K562 (cell line): ENCODE measurements at places on chromosomes 2 and 18. TPM values are rescaled to one million over a fixed set of nuclear protein-coding genes. Genes with fewer than 3 reads are reported as not detected.

CD207 gene
- total RNA-seq: not detected in 2 replicates

APOB gene
- total RNA-seq: 0.73 and 1.4 TPM in 2 replicates

ALKAL2 gene
- total RNA-seq: not detected in 2 replicates

PLEKHM3 gene
- 1.0 and 1.3 TPM in 2 replicates for total RNA-seq

TMEM37 gene
- total RNA-seq: 0.44 and 0.49 TPM in 2 replicates

ANKRD30B gene
- total RNA-seq: not detected in 2 replicates

WNT6 gene
- not detected in 2 replicates for total RNA-seq

MOGAT1 gene
- not detected in 2 replicates for total RNA-seq

RASGRP3 gene
- 1.1 and 1.2 TPM in 2 replicates for total RNA-seq

SLC9A2 gene
- total RNA-seq: 1.4 and 1.6 TPM in 2 replicates

VWA3B gene
- total RNA-seq: not detected in 2 replicates

PROKR1 gene
- total RNA-seq: 0.18 and 0.22 TPM in 2 replicates

NRBP1 gene
- 36.9 and 41.3 TPM in 2 replicates for total RNA-seq

FZD7 gene
- total RNA-seq: 1.9 and 2.4 TPM in 2 replicates

KDM3A gene
- total RNA-seq: 36.9 and 37.9 TPM in 2 replicates

CYTIP gene
- total RNA-seq: 0.33 and 0.42 TPM in 2 replicates

REG3G gene
- total RNA-seq: 0.22 TPM in 1 of 2 replicates, not detected in the other

VWC2L gene
- total RNA-seq: not detected in 2 replicates

RTP5 gene
- not detected in 2 replicates for total RNA-seq

ALK gene
- not detected in 2 replicates for total RNA-seq

GLI2 gene
- 0.24 TPM in 1 of 2 replicates, not detected in the other for total RNA-seq

CROCC2 gene
- not detected in 2 replicates for total RNA-seq

CCBE1 gene
- total RNA-seq: 0.13 and 0.20 TPM in 2 replicates

EHD3 gene
- 0.11 TPM in 1 of 2 replicates, not detected in the other for total RNA-seq

CIDEA gene
- total RNA-seq: not detected in 2 replicates

PSMG2 gene
- total RNA-seq: 90.2 and 95.6 TPM in 2 replicates

SMC6 gene
- total RNA-seq: 46.6 and 51.5 TPM in 2 replicates

OTOS gene
- total RNA-seq: not detected in 2 replicates

IL36G gene
- total RNA-seq: not detected in 2 replicates

INHA gene
- total RNA-seq: 0.51 and 0.71 TPM in 2 replicates

ELAC1 gene
- 4.0 and 5.1 TPM in 2 replicates for total RNA-seq

SLC40A1 gene
- 44.1 and 47.8 TPM in 2 replicates for total RNA-seq

PDE6D gene
- total RNA-seq: 6.6 and 8.1 TPM in 2 replicates
